ENCODE measurements at places on chromosomes 13 and 19. TPM values are rescaled to one million over a fixed set of nuclear protein-coding genes. Genes with fewer than 3 reads are reported as not detected.

ZNF565 gene
- 4.1 TPM for polyA plus RNA-seq

C19orf44 gene
- polyA plus RNA-seq = 8.4 TPM

SYDE1 gene
- 22.9 TPM for polyA plus RNA-seq

ZNF284 gene
- 0.90 TPM for polyA plus RNA-seq

CDK8 gene
- 11.6 TPM for polyA plus RNA-seq

NECTIN2 gene
- polyA plus RNA-seq = 76.3 TPM

TUBB4A gene
- polyA plus RNA-seq = 0.92 TPM

OLFM4 gene
- 0.22 TPM for polyA plus RNA-seq

CRX gene
- polyA plus RNA-seq = not detected

SCEL gene
- polyA plus RNA-seq = 0.04 TPM

SHC2 gene
- 0.62 TPM for polyA plus RNA-seq

ATP4B gene
- polyA plus RNA-seq = not detected

ZGLP1 gene
- 0.27 TPM for polyA plus RNA-seq

LRFN3 gene
- polyA plus RNA-seq = 13.4 TPM

STX10 gene
- polyA plus RNA-seq = 57.8 TPM

KLK4 gene
- not detected for polyA plus RNA-seq

CGB2 gene
- polyA plus RNA-seq = not detected

FREM2 gene
- polyA plus RNA-seq = 0.27 TPM

ANKRD10 gene
- polyA plus RNA-seq = 62.4 TPM

LCP1 gene
- 56.9 TPM for polyA plus RNA-seq

SIGLEC10 gene
- polyA plus RNA-seq = 1.3 TPM

LGALS4 gene
- 0.80 TPM for polyA plus RNA-seq

ZIC2 gene
- polyA plus RNA-seq = 0.07 TPM

ZBTB32 gene
- not detected for polyA plus RNA-seq

AMH gene
- polyA plus RNA-seq = 12.0 TPM

OVOL3 gene
- not detected for polyA plus RNA-seq

C1QTNF9B gene
- 0.11 TPM for polyA plus RNA-seq

TEX101 gene
- not detected for polyA plus RNA-seq

COL5A3 gene
- polyA plus RNA-seq = 6.7 TPM

CPB2 gene
- polyA plus RNA-seq = not detected

CYP2A6 gene
- polyA plus RNA-seq = 1.2 TPM

PRODH2 gene
- polyA plus RNA-seq = not detected

PEAK3 gene
- polyA plus RNA-seq = not detected

C19orf67 gene
- polyA plus RNA-seq = not detected

UBAC2 gene
- 87.5 TPM for polyA plus RNA-seq

RUBCNL gene
- 0.57 TPM for polyA plus RNA-seq

NXNL1 gene
- 0.11 TPM for polyA plus RNA-seq

NEK3 gene
- 17.4 TPM for polyA plus RNA-seq

KLK12 gene
- polyA plus RNA-seq = not detected

SLC15A1 gene
- 0.15 TPM for polyA plus RNA-seq

IZUMO4 gene
- 1.8 TPM for polyA plus RNA-seq

CEACAM1 gene
- 7.3 TPM for polyA plus RNA-seq

CACNG6 gene
- not detected for polyA plus RNA-seq

PODNL1 gene
- 3.7 TPM for polyA plus RNA-seq

C19orf18 gene
- 0.62 TPM for polyA plus RNA-seq

ZNF135 gene
- 11.4 TPM for polyA plus RNA-seq

TMEM91 gene
- polyA plus RNA-seq = 16.1 TPM

ZNF682 gene
- polyA plus RNA-seq = 3.6 TPM

SULT2A1 gene
- polyA plus RNA-seq = 2.5 TPM

PDE4A gene
- 2.1 TPM for polyA plus RNA-seq
